Left kidney (tissue), 8 donors: ENCODE measurements at places on chromosomes 4 and X. TPM values are rescaled to one million over a fixed set of nuclear protein-coding genes. Genes with fewer than 3 reads are reported as not detected.

STK32B gene
- 11.1 TPM for polyA plus RNA-seq

RHOXF1 gene
- 3.0 TPM for polyA plus RNA-seq

FGG gene
- not detected for polyA plus RNA-seq

DNA sequence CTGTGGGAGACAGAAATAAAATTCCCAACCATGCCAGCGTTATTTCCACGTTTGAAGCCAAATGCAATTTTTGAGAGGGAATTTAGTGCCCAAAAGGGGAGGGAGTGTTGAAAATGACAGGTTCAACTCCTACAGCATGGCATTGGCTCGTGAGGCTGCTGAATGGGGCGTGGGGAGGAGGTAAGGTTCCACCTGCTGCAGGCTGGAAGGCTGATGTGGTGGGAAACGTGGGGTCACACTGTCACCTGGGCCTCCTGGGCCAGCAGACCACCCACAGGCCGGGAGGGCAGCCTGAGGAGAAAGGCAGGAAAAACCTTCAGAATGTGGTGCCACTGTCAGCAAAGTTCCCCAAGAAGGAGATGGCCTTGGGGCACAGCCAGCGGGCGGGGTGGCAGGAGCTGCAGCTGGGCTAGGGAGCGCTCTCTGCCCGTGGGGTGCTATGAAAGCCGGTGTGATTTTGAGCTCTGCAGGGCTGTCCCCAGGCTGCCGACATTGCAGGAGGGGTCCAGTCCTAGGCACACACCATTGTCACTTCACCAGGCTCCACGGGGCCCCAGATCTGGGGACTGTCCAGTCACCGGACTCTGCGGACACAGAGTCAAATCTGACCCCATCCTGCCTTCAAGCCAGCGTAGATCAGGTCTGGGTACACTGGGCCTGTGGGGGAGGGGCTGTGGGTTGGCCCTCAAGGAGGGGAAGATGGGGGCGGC is 19.6 kb downstream of the MSANTD1 start:
- DNase-seq, result no peak

DNA sequence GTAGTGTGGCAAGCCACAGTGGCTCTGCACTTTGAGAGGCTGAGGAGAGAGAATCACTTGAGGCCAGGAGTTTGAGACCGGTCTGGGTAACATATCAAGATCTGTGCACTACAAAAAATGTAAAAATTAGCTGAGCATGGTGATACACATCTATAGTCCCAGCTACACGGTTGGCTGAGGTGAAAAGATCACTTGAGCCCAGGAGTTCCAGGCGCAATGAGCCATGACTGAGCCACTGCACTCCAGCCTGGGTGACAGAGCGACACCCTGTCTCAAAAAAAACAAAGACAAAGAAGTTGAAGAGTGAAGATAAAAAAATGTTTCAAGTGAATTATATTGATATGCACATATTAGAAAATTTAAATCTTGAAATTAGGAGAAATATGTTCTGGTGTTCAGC is 46.3 kb downstream of the SULT1B1 start:
- DNase-seq, result no peak
